ENCODE measurements at places on chromosomes 2 and 18. TPM values are rescaled to one million over a fixed set of nuclear protein-coding genes. Genes with fewer than 3 reads are reported as not detected.

- H3K27ac ChIP-seq, result no peak overlapping the region
- H3K4me1 ChIP-seq, result peaks cover 6% of the 10 kb centered on the region
- DNase-seq, result no peak
- H3K4me3 ChIP-seq, result no peak overlapping the region
- no peaks in the 10 kb centered on the region for H3K27me3 ChIP-seq
Observed at GRCh38 chr2:46087492-46087891, 209.7 kb upstream of the EPAS1 start.

- DNase-seq, result no peak
- H3K4me1 ChIP-seq, result peaks cover 4% of the 10 kb centered on the region
- no peak overlapping the region for H3K27ac ChIP-seq
- no peaks in the 10 kb centered on the region for H3K27me3 ChIP-seq
- no peaks in the 10 kb centered on the region for H3K36me3 ChIP-seq
Observed at GRCh38 chr2:206936843-206937230, 2.5 kb upstream of the CPO start.

DNA sequence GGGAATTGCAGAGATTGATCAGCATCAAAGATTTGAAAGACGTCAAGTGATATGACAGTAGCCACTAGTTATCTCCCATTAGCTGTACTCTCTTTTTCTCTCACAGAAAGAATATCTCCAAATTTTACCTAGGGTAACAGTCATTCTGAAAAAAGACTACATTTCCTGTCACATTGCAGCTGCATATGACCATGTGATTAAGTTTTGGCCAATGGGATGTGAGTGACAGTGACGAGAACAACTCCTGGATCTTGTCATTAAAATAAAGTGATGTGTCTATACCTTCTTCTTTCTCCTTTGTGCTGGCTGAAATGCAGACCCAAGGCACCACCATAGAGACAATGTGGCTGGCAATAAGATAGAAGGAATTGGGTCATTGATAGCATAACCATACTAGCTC lies 10.5 kb upstream of the NEUROD1 start:
- peaks cover 21% of the 10 kb centered on the region for H3K27me3 ChIP-seq
- H3K36me3 ChIP-seq, result no peaks in the 10 kb centered on the region
- H3K4me3 ChIP-seq, result no peak overlapping the region
- no peak overlapping the region for H3K27ac ChIP-seq

- no peaks in the 10 kb centered on the region for H3K27me3 ChIP-seq
- H3K27ac ChIP-seq, result no peak overlapping the region
- no peaks in the 10 kb centered on the region for H3K4me1 ChIP-seq
- H3K4me3 ChIP-seq, result no peak overlapping the region
- no peak for DNase-seq
- no peaks in the 10 kb centered on the region for H3K36me3 ChIP-seq
Observed at GRCh38 chr18:10213526-10213925, 240.9 kb upstream of the APCDD1 start.

DNA sequence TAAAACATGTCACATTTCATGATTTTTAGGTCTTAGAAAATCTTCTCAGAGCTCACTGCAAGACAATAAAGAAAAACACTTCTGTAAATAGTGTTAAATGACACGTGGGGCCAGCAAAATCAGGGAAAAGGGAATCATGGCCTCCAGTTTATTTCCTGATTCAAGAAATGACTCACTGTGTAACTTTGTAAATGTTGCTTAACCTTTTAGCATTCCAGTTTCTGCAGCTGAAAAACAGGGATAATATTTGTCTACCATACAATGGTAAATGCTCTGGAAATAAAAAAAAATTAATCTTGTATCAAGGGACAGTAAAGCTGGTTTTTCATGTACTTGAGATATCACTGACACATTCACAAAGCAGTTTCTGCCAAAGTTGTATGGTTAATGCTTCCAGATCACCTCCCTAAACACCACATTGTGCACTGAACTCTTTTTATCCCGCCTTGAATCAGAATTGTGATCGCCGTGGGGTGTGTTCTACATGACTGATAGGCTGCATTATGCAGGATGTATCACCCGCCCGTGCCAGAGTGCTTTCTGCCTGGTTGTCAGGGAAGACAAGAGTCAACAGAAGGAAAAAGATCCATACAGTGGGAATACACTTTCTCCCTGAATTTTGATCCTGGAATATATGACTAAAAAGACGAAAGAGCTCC lies 238.8 kb downstream of the IKZF2 start:
- no peaks in the 10 kb centered on the region for H3K36me3 ChIP-seq
- no peak overlapping the region for H3K27ac ChIP-seq
- no peaks in the 10 kb centered on the region for H3K27me3 ChIP-seq
- H3K4me3 ChIP-seq, result no peak overlapping the region
- H3K4me1 ChIP-seq, result no peaks in the 10 kb centered on the region

DNA sequence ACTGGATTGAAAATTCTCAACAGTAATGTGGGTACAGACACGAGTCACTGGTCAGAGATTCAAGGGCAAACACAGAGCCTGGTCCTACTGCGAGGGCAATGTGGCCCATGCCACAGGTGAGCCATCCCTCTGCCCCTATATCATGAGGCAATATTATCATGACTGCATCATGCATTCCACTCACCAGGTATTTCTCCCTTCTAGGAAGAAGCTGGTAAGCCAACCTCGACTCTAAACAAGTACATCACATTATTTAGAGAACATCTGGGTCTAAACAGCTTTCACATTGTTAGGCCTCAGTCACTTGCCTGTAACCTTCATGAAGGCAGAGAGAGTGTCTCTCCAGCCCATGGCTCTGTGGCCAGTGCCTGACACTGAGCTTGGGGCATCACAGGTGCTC lies 14.6 kb upstream of the RPL31 start:
- H3K4me3 ChIP-seq, result no peak overlapping the region
- no peaks in the 10 kb centered on the region for H3K4me1 ChIP-seq
- no peaks in the 10 kb centered on the region for H3K27me3 ChIP-seq
- H3K27ac ChIP-seq, result no peak overlapping the region
- no peaks in the 10 kb centered on the region for H3K36me3 ChIP-seq
- no peak for DNase-seq

DNA sequence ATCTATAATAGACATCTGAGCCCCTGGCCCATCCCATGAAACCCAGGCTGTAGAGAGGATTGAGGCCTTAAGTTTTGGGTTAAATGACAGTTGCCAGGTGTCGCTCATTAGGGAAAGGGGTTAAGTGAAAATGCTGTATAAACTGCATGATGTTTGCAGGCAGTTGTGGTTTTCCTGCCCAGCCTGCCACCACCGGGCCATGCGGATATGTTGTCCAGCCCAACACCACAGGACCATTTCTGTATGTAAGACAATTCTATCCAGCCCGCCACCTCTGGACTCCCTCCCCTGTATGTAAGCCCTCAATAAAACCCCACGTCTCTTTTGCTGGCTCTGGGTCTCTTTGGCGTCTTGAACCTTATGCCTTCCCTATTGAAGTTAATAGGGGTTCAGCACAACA lies 110.7 kb downstream of the XRCC5 start:
- no peak for DNase-seq
- no peak overlapping the region for H3K27ac ChIP-seq
- no peaks in the 10 kb centered on the region for H3K36me3 ChIP-seq
- H3K27me3 ChIP-seq, result no peaks in the 10 kb centered on the region
- no peak overlapping the region for H3K4me3 ChIP-seq

DNA sequence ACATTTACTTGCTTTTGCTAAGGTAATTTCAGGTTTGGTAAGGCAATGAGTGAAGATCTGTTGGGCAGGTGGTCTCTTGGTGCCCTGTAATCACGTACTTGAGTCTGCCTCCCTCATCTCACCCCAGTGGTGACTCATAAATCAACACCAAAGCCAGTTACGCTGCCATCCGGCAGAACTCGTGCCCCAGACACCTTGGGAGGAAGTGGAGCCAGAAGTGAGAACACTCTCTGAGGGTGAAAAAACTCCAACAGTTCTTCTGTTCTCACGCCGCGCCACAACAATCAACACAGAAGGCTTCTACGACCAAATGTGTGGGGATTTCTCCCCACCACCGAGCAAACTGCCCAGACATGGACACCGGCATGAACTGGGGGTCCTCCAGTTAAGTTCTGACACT lies 206.2 kb downstream of the ARL4C start:
- no peaks in the 10 kb centered on the region for H3K27me3 ChIP-seq
- H3K4me3 ChIP-seq, result no peak overlapping the region
- peaks cover 15% of the 10 kb centered on the region for H3K4me1 ChIP-seq
- DNase-seq, result peak; percentile 39

DNA sequence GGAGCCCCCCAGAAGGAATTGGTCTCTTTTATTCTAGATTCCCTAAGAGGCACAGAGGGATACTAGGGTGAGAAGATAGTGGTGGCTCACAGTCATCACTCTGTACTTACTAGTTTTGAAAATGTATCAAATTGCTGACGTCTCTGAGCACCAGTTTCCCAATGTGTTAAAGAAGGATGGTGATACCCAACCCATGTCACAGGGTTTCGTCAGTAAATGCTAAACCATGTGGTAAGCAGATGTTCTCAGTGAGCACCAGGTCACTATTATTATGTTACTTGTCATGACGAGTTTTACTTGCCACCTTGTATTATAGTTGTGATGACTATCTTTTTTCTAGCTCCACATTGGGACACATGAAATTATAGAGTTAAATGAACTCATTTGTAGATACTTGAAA lies 54.7 kb downstream of the NEDD4L start:
- H3K27me3 ChIP-seq, result no peaks in the 10 kb centered on the region
- DNase-seq, result no peak
- peaks cover 55% of the 10 kb centered on the region for H3K4me1 ChIP-seq

- no peak for DNase-seq
- no peaks in the 10 kb centered on the region for H3K36me3 ChIP-seq
- no peak overlapping the region for H3K27ac ChIP-seq
- no peaks in the 10 kb centered on the region for H3K4me1 ChIP-seq
- H3K4me3 ChIP-seq, result no peak overlapping the region
Observed at GRCh38 chr2:49237867-49238603, 83.7 kb upstream of the FSHR start.

- H3K4me1 ChIP-seq, result no peaks in the 10 kb centered on the region
- H3K27me3 ChIP-seq, result no peaks in the 10 kb centered on the region
- H3K27ac ChIP-seq, result no peak within 1 kb of the TSS
- no peaks in the 10 kb centered on the region for H3K36me3 ChIP-seq
- peak; percentile 82 for DNase-seq
- H3K4me3 ChIP-seq, result no peak within 1 kb of the TSS
Observed at GRCh38 chr2:223601932-223602666, at the start of gene SCG2. SCG2 (minus strand) TSS chr2:223602361; CDS start chr2:223599282, 3,079 bp downstream.

- no peaks in the 10 kb centered on the region for H3K4me1 ChIP-seq
- no peaks in the 10 kb centered on the region for H3K27me3 ChIP-seq
- no peak overlapping the region for H3K27ac ChIP-seq
- no peak overlapping the region for H3K4me3 ChIP-seq
Observed at GRCh38 chr18:44805176-44805575, 124.5 kb downstream of the SETBP1 start.

DNA sequence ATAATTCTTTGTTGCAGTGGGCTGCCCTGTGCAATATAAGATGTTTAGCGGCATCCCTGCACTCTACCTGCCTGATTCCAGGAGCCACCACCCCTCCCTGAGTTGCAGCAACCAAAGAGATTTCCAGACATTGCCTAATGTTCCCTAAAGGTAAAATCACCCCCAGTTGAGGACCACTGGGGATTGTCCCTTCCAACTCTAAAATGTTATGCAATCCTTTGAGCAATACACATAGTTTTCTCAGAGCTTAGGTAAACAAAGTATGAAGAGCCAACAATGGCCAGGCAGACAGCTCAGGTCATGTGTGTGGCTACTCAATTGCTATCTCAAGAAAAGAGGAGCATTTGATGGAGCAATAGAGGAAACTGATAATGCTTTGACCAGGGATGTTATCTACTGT lies 87.0 kb downstream of the XDH start:
- no peaks in the 10 kb centered on the region for H3K36me3 ChIP-seq
- no peaks in the 10 kb centered on the region for H3K27me3 ChIP-seq
- H3K4me1 ChIP-seq, result no peaks in the 10 kb centered on the region
- no peak overlapping the region for H3K27ac ChIP-seq
- no peak for DNase-seq
- no peak overlapping the region for H3K4me3 ChIP-seq

GRCh38 chr2:39534095-39534711 lies 97.1 kb upstream of the MAP4K3 start:
- no peak for DNase-seq
- peaks cover 3% of the 10 kb centered on the region for H3K4me1 ChIP-seq
- H3K27ac ChIP-seq, result no peak overlapping the region
- no peak overlapping the region for H3K4me3 ChIP-seq
- no peaks in the 10 kb centered on the region for H3K36me3 ChIP-seq
- H3K27me3 ChIP-seq, result no peaks in the 10 kb centered on the region

GRCh38 chr2:137829251-137829650 lies 135.0 kb upstream of the HNMT start:
- H3K36me3 ChIP-seq, result no peaks in the 10 kb centered on the region
- no peaks in the 10 kb centered on the region for H3K27me3 ChIP-seq
- no peaks in the 10 kb centered on the region for H3K4me1 ChIP-seq
- DNase-seq, result no peak
- no peak overlapping the region for H3K27ac ChIP-seq
- no peak overlapping the region for H3K4me3 ChIP-seq

GRCh38 chr2:7956126-7956689 lies 725.6 kb upstream of the ID2 start:
- H3K4me3 ChIP-seq, result no peak overlapping the region
- no peak for DNase-seq
- H3K4me1 ChIP-seq, result no peaks in the 10 kb centered on the region
- no peaks in the 10 kb centered on the region for H3K36me3 ChIP-seq
- H3K27ac ChIP-seq, result no peak overlapping the region

- no peak overlapping the region for H3K4me3 ChIP-seq
- no peak overlapping the region for H3K27ac ChIP-seq
- H3K4me1 ChIP-seq, result no peaks in the 10 kb centered on the region
- H3K27me3 ChIP-seq, result no peaks in the 10 kb centered on the region
Observed at GRCh38 chr18:564708-565561, 15.2 kb upstream of the CETN1 start.

- H3K27me3 ChIP-seq, result no peaks in the 10 kb centered on the region
- no peaks in the 10 kb centered on the region for H3K36me3 ChIP-seq
- no peak overlapping the region for H3K4me3 ChIP-seq
- peak; percentile 54 for DNase-seq
Observed at GRCh38 chr2:26609839-26610277, 31.3 kb downstream of the CIB4 start.

DNA sequence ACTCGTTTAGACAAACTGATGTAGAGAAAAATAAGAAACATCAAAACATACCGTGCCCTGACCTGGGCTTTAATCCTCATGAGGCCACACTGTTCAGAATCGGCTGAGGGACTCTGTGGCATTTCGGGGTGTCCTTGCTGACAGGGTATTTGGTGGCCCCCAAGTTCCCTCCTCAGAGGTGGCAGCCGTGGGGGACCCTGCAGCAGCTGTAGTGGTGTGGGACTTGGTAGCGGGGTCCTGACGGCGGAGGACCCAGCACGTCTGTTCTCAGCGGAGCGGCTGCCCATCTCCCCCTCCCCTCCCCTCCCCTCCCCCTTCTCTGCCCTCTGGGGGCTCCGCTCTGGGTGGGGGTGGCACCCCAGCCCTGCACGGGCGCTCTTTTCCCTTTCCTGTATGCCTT lies 18.4 kb downstream of the KCNG2 start:
- no peak overlapping the region for H3K4me3 ChIP-seq
- no peak overlapping the region for H3K27ac ChIP-seq
- peak; percentile 15 for DNase-seq
- H3K27me3 ChIP-seq, result no peaks in the 10 kb centered on the region

The IL1R2 gene
- 10.2 TPM for total RNA-seq

The NEU4 gene
- total RNA-seq, result 0.37 TPM

The ADCY3 gene
- total RNA-seq, result 72.0 TPM

The MBD1 gene
- 70.4 TPM for total RNA-seq

The RESP18 gene
- not detected for total RNA-seq

The CTNNA2 gene
- 0.46 TPM for total RNA-seq

The UNC80 gene
- total RNA-seq, result 9.2 TPM

The CABYR gene
- 1.1 TPM for total RNA-seq

The LAMA3 gene
- 2.8 TPM for total RNA-seq

The MTCL1 gene
- 4.4 TPM for total RNA-seq

The OXER1 gene
- 0.83 TPM for total RNA-seq

All from adrenal gland (tissue), 19 donors.